ENCODE measurements at places on chromosomes 13 and 19. TPM values are rescaled to one million over a fixed set of nuclear protein-coding genes. Genes with fewer than 3 reads are reported as not detected.

DNA sequence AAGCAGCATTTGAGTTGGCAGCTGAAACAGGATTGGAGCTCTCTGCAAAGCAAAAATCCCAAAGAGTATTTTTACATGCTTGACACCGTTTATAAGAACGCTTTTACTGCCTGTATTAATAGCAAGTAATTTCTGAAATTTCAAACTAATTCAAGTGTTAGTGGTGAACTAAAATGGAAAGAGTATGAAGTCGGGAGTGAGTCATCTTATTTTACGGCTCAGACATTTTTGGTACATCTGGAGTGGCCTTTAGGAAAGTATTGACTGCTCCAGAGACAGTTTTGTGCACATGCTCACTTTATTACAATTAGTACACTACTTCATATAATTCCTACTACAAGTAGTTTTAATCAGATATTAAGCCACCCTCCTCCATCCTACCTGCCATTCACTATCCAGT is 167.4 kb downstream of the SLITRK6 start:
- DNase-seq = no peak

DNA sequence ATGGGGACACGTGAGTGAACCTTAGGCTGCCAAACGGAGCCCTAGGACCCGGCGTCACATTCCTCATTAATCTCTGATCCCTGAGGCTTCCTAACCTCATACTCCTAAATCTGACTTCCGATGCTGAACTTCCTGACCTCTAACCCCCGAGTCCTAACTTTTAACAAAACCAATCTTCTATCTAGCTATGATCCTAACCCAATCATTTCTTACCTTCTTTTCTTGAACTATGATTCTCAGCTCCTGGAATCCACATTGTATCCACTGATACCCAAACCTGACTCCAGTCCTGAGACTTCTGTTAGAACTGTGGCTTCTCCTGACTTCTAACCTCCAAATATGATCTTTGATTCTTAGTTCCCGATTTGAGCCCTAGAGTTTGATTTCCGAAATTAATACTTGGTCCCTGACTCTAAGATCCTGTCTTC is 447 bp downstream of the NFKBIB start:
- DNase-seq = peak; percentile 45

GRCh38 chr19:10615429-10616023 is 9.8 kb upstream of the SLC44A2 start:
- DNase-seq = no peak

DNA sequence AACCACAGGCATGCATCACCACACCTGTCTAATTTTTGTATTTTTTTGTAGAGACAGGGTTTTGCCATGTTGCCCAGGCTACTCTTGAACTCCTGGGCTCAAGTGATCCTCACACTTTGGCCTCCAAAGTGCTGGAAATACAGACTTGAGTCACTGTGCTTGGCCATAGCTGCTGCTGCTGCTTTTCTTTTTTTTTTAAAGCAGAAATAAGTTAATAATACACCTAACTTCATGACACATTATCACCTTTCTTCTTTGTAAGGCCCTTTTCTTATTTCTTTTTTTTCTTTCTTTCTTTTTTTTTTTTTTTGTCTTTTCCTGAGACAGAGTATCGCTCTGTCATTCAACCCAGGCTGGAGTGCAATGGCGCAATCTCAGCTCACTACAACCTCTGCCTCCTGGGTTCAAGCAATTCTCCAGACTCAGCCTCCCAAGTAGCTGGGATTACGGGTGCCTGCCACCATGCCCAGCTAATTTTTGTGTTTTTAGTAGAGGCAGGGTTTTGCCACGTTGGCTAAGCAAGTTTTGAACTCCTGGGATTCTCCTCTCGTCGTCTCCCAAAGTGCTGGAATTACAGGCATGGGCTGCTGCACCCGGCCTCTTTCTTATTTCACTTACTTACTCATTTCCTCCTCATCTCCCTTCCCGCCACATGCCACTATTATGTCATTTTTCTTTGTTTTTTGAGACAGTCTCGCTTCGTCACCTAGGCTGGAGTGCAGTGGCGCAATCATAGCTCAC is 8.7 kb downstream of the SHKBP1 start:
- DNase-seq = peak; percentile 90

DNA sequence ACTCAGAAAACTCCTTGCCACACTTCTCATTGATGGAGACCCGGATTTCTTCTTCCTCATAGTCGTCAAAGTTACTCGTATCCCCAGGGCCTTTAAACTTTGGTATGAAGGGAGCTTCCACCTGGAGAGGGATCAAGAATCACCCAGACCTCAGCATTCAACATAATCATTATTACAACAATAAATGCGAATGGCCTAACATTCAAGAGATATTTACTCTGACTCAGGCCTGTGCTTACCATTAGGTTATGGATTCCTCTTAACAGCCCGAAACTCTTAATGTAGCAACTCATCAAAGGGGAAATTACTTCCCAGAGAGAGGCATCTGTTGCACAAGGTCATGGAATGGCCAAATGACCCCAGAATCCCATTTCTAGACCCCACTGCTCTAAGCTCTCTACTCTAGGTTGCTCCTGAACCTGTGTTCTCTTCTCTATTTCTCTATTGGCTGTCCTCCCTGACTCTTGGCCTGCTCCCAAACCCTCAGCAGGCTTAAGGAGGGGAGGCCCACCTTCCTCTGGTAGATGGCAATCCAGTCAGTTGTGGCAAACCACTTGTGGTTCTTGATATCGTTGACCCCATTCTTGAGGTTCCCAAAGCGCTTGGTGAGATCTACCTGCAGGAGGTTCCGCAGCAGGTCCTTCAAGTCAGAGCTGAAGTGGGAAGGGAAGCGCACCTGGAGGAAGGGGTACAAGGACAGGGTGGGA is 2.7 kb upstream of the SAMD1 start:
- no peak for DNase-seq

DNA sequence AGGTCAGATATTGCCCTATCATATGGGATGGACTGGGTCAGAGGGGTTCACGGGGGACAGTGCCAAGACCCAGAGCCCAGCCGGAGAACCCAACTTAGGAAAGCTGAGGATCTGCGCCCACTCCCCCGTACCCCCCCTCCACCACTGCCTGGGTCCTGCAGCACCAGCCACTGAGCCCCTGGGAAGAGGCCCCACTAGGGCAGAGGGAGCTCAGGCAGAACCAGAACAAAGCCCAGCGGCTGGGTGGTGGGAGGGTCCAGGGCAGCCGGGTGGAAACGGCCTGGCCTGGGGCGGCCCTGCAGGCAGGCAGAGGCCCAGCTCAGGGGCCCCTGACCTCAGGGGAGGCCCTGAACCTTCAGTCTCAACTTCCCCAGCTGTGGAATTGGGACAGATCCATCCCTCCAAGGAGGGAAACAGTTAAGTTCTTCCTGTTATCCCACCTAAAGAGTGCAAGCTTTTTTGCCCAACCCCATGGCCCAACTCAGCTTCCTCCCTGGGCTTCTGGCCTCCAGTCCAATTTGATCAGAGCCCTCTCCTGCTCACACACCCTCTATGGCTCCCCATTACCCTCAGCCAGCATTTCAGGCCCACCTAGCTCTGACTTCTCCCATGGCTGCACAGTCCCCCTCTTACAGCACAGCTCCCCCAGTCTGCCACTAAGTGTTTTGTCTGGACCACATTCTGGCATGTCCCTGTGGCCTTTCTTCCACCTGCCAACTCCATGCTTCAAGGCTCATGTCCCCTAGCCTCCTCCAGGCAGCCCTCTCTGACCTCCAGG is 3.1 kb downstream of the NR2F6 start:
- DNase-seq = peak; percentile 15

GRCh38 chr13:38483623-38484022 is 134.0 kb downstream of the UFM1 start:
- DNase-seq = no peak

DNA sequence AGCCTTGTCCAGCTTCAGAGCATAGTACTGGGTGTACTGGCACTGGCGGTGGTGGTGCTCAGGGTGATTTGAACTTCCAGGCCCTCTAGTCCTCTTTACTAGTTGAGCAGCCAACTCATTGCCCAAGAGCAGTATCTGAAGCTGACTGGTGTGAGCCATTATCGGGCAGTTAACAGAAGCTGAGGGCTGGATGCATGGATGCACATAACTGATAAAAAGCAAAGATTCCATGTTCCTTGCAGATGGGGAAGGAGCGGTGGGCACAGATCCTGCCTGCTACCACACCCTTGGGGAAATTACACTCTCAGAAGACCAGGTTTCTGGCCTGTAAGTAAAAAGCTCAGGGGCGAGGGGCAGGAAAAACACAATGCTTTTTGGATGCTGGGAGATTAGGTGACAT is 499.4 kb upstream of the ARGLU1 start:
- no peak for DNase-seq

DNA sequence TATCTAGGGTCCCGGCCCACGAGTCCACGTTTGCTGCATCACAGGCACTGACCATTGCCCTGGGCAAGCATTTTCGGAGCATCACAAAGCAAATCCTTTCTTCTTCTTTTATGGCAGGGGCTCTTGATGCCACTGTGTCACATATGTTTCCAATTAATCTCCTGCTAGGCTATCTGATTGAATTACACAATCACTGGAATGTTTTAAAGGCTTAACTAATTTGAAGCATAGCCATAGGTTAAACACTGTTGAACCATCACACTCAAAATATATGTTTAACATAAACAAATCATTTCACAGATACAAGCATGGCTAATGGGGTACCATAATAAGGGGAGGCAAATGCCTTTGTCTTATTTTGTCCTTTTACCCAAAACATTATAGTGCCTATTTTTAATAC is 338.3 kb downstream of the POU4F1 start:
- DNase-seq = no peak

DNA sequence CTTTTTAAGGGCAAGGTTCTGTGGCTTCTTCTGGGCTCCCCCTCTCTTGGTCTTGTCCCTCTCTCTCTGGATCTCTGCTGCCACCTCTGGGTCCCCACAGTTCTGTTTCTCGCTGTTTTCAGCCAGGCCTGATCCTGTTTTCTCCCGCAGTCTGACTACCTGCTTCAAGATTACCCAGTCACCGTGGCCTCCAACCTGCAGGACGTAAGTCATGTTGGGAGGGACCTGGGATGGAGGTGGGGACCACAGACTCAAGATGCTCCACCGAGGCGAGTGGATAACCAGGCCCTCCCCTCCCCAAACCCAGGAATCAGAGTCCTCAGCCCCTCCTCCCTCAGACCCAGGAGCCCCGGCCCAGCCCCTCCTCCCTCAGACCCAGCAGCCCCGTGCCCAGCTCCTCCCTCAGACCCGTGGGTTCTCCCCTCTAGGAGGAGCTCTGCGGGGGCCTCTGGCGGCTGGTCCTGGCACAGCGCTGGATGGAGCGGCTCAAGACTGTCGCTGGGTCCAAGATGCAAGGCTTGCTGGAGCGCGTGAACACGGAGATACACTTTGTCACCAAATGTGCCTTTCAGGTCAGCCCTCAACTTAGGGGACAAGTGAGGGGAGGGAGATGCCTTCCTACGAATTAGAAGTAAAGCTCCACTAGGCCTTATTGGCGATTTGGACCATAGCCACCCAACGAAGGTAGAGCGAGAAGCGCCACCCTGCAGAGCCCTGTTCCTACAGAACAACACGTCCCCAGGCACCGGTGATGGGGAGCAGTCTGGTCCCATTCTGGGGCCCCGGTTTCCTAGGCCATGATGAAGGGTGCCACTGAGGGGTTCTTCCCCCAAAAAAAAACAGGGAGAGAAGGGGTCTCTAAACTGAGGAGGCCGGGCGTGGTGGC is 2.2 kb downstream of the FLT3LG start:
- peak; percentile 16 for DNase-seq

- DNase-seq = peak; percentile 37
Observed at GRCh38 chr19:18414504-18415177, 4.6 kb upstream of the SSBP4 start.

DNA sequence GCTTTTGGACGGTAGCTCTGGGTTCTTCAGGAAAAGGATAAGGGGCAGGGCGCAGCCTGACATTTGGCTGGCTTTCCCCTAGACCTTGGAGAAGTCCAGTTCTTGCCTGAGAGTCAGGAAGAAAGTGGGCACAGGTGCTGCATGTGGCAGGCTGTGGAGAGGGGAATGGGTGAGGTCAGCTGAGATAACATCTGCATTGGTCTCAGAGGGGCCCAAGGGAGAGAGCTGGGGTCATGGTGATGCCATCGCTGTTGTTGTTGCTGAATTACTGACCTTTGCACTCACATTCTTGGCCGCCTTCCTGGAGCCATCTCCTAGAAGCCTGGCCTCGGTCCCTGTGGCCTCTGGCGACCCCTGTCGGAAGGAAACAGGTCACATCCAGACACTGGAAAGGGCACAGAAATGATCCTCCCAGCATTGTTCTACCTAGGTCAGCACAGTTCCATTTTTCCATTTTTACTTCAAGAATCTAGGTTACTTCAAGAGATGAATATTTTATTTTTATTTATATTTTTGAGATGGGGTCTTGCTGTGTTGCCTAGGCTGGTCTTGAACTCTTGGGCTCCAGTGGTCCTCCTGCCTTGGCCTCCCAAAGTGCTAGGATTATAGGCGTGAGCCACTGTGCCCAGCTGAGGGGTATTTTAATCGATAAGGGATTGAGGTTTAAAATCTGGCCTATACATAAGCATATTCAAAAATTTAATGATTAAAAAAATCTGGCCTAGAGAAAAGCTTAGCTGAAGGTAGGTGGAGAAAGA is 6.5 kb upstream of the LIPE start:
- DNase-seq = peak; percentile 65

GRCh38 chr19:14517446-14517839 is 754 bp downstream of the DNAJB1 start:
- no peak for DNase-seq

DNA sequence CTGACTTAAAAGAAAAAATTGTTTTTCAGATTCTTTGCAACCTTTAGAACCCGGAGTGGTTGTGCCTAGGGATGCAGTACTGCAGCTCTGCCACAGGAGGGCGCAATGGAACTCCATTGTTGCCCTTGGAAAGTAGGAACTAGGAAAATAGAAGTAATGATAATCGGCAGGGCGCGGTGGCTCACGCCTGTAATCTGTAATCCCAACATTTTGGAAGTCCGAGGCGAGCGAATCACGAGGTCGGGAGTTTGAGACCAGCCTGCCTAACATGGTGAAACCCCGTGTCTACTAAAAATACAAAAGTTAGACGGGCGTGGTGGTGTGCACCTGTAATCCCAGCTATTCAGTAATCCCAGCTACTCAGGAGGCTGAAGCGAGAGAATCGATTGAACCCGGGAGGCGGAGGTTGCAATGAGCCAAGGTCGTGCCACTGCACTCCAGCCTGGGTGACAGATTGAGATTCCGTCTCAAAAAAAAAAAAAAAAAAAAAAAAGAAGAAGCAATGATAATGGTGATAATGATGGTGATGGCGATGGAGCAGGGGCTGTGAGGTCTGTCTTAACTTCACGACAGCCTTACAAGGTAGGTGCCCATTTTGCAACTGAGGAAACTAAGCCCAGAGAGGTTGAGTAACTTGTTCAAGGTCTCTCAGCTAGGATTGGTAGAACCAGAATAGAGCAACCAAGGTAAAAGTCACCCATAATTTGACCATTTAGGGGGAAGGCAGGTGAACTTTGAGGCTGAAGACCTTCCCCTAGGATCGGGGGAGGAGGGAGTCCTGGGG is 5.5 kb upstream of the ADAMTS10 start:
- DNase-seq = no peak

Gene RXFP2
- not detected for total RNA-seq

Gene FXYD3
- not detected for total RNA-seq

Gene SIGLEC12
- total RNA-seq = not detected

Gene ADAMTSL5
- total RNA-seq = 2.1 TPM

Gene MYH14
- total RNA-seq = 0.85 TPM

Gene CCDC8
- 14.1 TPM for total RNA-seq

Measured in renal cortical epithelial cell (primary cell).